Stimulated activated CD4-positive, alpha-beta T cell treated with anti-CD3 and anti-CD28 coated beads, Interleukin-4, amount 100 ng/mL, for 1 hour (primary cell): ENCODE measurements at places on chromosomes 16 and 17.

DNA sequence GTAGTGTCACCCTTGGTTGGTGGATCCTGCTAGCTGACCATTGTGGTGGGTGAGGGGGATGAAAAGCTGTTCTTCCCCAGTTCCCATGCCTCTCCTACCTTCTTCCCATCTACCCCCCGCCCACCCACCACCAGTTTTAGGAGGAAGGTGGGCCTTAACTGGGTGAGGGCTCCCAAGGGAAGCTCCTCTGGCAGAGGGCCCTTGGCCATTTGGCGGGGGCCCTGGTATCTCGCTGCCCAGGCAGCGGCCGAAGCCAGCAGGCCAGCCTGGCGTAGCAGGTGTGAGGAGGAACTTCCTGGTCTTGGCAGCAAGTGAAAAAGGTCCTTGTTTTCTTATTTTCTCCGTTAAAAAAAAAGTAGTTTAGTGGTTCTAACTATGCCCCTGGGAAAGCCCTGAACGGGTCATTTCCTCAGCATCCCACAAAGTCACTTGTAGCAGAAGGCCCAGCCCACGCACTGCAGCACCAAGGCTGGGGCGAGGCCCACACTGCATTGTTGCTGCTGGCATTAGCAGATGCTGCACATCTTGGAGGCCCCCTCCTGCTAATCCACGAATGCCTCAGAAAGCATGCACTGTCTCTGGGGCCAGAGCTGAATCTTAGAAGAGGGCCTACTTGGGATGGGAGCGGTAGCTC lies 72.5 kb downstream of the MPRIP start:
- DNase-seq: peak; percentile 28

DNA sequence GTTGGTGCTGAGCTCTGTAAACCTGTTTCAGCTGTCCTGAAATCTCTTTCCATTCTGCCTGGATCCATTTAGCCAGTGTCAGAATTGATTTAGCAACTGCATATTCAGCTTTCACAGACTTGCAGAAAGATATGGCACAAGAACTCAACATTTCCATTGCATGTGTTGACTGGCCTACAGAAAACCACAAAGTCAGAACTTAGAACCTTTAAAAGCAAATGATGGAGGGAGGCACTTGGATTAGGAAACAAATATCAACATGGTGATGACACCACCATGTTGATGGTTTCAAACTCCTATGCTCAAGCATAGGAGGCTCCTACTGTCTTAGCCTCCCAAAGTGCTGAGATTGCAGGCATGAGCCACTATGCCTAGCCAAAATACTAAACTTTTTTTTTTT lies 52.3 kb upstream of the ARL6IP1 start:
- DNase-seq: no peak

DNA sequence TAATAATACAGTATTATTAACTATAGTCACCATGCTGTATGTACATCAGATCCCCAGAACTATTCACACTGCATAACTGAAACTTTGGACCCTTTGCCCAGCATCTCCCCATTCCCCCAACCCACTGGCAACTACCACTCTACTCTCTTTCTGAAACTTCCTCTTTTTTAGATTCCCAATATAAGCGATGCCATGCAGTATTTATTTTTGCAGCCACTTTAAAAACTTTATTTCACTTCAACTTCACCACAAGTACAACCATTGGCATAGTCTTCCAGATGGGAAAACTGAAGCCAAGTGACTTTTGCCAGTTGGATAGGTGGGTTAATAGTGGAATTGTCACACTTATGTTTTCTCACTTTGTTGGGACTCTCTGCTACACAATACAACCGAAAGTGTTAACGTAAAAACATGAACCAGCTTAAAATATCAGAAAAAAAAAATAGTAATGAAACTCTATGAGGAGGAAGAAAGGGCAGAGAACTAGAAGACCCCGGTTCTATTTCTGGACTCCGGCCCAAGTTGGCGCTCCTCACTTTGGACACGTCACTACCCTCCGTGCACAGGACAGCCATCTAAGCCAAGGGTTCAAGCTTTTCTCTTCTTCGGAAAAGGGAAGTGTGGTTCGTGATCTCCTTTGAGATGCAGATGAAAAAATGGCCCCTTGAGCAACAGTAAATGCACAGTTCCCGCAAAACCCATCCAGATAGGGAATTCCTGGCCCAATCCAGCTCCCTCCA lies 743 bp downstream of the SHCBP1 start:
- no peak for DNase-seq

DNA sequence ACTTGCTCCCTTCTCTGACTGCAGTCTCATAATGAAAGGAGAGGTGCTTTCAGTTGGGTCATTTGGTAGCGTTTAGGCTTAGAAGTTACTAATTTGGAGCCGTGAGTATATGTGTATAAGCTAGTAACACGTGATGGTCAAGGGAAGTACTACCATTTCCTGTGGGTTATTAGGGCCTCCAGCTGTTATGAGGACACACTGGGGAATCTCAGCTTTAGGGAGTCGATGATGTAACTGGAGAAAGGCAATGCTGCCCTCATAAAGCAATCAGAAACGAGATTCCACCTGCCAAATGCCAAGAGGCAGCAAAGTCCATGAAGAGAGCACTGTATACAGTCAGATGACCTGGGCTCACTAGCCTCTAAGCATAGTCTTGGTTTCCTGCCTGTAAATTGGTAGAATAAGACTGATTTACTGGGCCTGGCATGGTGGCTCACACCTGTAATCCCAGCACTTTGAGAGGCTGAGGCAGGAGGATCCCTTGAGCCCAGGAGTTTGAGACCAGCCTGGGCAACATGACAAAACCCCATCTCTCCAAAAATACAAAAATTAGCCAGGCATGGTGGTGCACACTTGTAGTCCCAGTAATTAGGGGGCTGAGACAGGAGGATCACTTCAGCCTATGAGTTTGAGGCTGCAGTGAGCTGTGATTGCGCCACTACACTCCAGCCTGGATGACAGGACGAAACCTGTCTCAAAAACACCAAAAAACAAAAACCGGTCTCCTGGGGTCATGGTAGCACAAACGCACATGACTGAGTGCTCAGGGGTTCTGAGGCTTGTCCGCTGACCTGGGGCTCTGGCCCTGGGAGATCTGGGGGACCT lies 53.0 kb downstream of the SF3B3 start:
- DNase-seq: no peak

- no peak for DNase-seq
Measured at GRCh38 chr17:68289473-68289872, 1.5 kb downstream of the SLC16A6 start.

DNA sequence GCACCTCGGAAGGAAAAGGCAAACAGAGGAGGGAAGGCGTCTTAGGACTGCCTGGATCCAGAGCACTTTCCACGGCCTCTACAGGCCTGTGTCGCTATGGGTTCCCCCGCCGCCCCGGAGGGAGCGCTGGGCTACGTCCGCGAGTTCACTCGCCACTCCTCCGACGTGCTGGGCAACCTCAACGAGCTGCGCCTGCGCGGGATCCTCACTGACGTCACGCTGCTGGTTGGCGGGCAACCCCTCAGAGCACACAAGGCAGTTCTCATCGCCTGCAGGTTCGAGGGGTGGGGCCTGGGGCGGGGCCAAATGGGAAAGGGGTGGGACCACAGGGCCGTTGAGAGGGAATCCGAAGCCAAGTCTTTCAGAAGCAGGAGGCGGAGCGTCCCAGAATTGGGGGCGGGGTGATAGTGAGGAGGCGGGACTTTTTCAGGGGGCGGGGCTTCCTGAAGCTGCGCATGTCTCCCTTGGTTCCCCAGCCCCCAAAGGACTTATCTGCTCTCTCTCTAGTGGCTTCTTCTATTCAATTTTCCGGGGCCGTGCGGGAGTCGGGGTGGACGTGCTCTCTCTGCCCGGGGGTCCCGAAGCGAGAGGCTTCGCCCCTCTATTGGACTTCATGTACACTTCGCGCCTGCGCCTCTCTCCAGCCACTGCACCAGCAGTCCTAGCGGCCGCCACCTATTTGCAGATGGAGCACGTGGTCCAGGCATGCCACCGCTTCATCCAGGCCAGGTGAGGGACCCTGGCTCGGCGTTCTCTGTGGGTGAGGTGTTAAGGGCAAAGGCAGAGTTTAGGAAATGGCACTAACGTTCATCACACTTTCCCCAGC lies 939 bp downstream of the BCL6B start:
- DNase-seq: peak; percentile 95

DNA sequence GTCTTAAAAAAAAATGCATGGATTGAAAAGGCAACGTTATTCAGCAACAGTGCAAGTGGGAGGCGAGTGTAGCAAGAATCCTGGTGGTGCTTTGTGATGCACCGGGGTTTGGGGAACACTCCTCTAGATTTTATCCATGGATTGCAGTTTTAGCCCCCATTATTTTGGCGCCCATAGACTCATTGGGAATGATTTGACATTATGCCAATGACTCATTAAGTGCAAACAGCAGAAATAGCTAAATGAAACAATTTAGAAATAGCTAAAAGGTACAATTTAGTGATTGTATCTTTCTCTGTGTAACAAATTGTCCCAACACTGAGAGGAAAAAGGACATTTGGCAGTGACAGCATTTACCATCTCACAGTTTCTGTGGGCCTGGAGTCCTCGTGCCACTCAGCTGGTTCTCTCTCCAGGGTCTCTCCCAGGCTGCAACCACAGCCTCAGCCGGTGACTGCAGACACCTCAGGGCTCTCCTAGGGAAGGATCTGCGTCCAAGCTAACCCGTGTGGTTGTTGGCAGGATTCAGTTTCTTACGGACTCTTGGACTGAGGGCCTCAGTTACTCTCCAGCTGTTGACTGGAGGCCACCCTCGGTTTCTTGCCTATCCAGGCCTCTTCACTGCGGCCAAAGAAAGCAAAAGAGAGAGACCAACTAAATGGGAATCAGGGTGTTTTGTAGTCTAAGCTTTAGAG lies 398.7 kb downstream of the SNX29 start:
- DNase-seq: no peak

DNA sequence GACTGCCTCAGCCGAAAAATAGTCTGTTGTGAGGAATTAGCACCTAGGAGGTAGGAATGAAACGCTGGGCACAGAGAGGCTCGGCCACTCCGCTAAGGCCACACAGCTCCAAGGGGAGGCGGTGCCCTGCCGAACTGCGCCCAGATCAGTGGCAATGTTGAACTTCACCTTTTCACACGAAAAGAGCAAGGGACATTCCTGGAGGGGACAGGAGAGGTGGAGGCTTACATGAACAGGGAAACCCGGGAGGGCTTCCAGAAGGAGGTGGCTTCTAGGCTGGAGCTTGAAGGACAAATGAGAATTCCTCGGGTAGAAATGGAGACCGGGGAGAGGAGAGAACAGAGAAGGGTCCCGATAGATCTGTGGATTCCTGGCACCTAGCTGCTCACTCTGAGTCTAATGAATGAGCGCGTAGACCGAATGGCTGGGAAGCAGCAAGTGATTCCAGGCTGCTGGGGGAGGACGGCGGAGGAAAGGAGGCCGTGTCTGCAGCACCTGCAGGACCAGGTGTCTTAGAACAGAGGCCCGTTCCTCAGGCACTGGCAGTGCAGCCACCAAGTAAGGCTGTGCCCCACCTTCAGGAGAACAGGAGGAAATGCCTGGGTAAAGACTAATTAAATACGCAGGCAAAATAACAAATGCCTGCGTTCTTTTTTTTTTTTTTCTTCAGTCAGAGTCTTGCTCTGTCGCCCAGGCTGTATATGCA lies 722 bp upstream of the SLC38A10 start:
- DNase-seq: peak; percentile 44

- no peak for DNase-seq
Measured at GRCh38 chr17:82566129-82566960, 46.8 kb downstream of the FOXK2 start.

DNA sequence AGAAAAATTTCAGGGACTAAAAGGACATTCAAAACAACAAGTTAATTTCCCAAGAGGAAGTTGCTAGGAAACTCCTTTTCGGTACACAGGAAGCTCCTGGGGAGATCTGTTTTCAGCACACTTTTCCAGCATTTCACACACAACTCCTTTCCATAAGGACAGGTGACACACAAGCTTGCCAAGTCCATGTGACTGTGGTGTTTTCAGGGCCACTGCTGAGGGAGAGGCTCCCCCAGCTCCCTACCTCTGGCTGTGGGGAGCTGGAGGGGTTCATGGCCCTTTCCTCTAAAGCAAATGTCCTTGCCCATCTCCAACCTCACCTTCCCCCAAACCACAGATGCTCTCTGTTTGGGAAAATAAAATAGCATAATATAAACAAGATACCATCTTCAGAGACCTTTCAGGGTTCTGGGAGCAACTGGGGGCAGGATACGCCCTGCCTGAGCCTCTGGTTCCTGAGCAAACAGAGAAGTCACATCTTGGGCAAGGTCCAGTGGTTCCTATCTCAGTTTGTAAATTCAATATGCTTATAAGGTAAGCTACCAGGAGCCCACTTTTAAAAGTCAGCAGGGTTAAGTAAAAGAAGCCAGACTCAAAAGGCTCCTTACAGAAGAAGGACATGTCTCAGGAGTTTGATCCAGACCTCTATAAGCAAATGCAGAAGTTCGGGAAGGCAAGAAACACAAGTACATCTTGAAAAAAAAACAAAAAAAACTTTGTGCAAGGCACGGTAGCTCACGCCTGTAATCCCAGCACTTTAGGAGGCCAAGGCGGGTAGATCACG lies 3.0 kb downstream of the PDZD9 start:
- no peak for DNase-seq

- DNase-seq: no peak
Measured at GRCh38 chr17:4648741-4649140, 7.3 kb upstream of the ALOX15 start.

DNA sequence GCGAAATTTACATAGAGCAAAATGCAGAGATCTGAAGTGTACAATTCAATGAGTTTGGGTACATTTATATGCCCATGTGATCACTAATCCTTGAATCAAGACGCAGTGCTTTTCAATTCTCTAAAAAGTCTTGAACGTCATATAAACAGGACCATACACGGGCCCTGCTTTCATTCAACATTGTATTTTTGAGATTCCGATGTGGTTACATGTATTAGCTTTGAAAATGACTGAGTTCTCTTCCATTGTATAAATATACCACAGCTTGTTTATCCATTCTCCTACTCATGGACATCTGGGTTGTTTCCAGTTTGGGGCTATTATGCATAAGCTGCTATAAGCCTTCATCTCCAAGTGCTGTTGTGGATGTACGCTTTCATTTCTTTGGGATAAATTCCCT lies 45.5 kb downstream of the ZCCHC14 start:
- DNase-seq: no peak

GRCh38 chr17:47955497-47956461 lies 1.9 kb downstream of the PRR15L start:
- DNase-seq: no peak

DNA sequence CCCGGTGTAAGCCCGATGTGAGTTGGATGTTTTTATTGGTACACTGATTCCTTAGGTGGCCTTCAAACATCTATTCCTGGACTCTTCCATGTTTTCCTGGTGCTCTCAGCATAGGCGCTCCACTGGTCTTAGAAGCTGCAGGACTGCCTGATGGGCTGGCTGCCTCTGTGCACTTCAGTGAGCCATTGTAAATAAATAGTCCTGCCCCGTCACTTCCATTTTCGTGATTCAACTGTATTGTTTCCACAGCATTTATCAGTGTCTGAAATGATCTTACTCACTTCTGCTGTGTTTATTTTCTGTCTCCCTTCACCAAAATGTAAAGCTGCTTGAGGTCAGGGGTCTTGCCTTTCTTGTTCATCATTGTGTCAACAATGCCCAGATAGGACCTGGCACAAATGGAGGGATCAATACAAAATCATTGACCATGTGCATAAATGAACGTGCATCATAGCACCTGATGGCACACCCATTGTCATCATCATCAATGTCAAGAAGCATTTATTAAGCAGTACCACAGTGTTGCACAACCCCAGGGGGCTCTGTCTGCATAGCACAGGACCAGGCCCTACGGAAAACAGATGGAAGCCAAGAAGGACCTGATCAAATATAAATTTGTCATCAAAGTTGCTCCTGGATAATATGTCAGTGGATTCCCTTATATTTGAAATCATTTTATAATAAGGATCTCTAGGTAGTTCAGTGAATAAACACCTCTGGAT lies 66.6 kb upstream of the CPHXL start:
- no peak for DNase-seq

- DNase-seq: no peak
Measured at GRCh38 chr16:82094942-82095540, 60.0 kb downstream of the HSD17B2 start.
